ENCODE measurements at places on chromosomes 11 and 22. TPM values are rescaled to one million over a fixed set of nuclear protein-coding genes. Genes with fewer than 3 reads are reported as not detected.
A peak's percentile ranks its signal among the peaks of the same experiment; 100 is the strongest.

DNA sequence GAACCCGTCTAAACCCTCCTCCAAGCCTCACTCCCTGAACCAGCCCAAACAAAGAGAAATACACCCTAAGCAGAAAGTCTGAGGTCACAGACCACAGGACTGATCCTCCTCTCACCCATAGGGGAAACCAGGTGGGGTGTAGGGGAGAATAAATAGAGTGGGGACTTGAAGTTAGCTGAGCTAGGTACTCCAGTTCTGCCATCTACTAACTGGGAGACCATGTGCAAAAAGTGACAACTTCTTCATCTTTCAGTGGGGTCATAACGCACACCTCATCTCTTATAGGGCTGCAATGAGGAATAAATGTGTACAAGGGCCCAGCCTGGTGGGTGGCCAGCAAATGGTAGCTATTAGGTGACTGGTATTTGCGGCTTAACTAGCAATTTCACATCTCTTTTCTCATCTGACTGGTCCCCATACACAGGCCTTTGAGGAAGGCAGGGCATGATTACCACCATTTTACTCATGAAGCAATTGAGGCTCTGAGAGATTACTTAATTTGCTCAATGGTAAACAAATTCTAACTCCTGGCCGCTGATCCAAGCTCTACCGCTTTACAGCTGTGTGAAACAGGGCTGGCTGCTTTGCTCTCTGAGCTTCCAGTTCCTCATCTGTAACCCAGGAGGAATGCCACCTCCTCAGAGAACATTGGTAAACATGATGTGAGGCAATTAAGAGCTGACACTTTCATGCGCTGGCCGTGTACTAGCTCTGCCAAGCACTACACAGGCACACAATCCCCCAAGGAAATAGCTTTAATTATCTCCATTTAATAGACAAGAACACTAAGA is 16.6 kb downstream of the TBC1D10A start:
- peak; percentile 45 for DNase-seq

- no peak for DNase-seq
Measured at GRCh38 chr11:75273411-75274391, 33.1 kb downstream of the TPBGL start.

- no peak for DNase-seq
Measured at GRCh38 chr11:38226684-38227083, 1628.6 kb upstream of the RAG2 start.

DNA sequence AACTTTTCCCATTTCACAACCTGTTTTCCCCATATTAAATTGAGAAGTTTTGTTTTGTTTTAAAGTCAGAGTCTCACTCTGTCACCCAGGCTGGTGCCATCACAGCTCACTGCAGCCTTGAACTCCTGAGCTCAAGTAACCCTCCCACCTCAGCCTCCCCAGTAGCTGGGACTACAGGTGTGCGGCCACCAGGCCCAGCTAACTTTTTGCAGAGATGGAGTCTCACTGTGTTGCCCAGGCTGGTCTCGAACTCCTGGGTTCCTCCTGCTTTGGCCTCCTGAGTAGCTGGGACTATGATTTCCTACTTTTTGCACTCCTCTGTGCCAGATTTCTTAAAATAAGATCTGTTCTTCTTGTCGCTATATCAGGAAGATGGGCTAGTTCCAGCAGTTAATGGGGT is 44.9 kb downstream of the GNB1L start:
- no peak for DNase-seq

GRCh38 chr11:45079943-45080719 is 66.3 kb upstream of the PRDM11 start:
- DNase-seq, result peak; percentile 78

- no peak for DNase-seq
Measured at GRCh38 chr11:48095779-48096470, 115.6 kb downstream of the PTPRJ start.

GRCh38 chr11:36363361-36364268 is 67.5 kb downstream of the PRR5L start:
- no peak for DNase-seq

DNA sequence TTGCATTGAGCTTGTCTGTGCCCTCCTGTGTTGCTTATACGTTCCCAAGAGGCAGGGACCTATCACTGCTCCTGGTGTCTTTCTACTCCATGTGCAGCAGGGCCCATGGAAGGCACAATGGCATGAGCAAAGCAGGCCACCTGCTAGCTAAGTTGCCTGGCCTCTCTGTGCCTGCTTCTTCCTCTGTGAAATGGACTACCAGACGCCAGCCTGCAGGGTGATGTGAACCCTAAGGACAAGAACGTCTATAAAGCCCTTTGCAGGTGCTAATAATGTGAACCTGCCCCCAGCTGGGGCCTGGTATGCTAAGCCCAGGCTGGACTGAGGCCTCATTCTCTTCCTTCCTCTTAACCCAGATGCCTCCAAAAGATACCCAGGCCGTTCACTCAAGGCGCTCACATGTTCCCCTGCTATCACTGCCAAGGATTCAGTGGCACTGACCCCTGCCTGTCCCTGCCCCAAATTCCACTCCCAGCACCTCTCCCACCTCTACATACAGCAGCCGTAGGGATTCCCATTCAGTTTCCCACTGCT is 4.0 kb downstream of the GUCD1 start:
- no peak for DNase-seq

GRCh38 chr11:126547161-126547560 is 191.7 kb downstream of the ST3GAL4 start:
- DNase-seq, result no peak

DNA sequence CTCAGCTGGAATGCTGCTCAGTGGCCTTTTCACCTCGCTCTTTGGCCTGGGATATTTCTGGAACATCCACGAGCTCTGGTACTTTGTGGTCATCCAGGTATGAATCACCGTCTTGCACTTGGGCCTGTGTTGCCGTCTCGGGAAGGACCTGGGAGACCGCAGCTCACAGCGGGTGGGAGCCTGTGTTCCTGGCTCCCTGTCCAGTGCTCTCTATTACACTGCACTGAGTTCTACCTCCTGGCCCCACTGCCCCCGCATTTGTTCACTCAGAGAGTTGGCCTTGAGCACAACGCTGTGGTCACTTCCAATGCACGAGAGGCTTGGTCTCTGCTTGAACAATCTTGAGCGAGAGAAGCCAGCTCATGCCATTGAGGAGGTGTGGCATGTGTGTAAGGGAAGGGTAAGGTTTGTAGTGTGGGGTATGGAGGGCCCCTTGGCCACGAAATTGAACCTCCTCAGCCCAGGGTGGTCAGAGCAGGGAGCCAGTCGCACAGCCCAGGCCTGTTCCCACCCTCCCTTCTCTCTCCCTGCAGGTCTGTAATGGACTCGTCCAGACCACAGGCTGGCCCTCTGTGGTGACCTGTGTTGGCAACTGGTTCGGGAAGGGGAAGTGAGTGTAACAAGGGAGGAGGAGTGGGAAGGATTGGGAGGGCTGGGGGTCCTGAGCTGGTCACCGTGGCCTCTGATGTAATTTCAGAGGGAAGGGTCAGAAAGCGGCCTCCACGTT is 16.2 kb downstream of the SLC37A2 start:
- DNase-seq, result no peak

GRCh38 chr11:22508665-22509064 is 117.0 kb downstream of the FANCF start:
- DNase-seq, result no peak

- no peak for DNase-seq
Measured at GRCh38 chr11:858762-859339, 16.2 kb downstream of the TSPAN4 start.

DNA sequence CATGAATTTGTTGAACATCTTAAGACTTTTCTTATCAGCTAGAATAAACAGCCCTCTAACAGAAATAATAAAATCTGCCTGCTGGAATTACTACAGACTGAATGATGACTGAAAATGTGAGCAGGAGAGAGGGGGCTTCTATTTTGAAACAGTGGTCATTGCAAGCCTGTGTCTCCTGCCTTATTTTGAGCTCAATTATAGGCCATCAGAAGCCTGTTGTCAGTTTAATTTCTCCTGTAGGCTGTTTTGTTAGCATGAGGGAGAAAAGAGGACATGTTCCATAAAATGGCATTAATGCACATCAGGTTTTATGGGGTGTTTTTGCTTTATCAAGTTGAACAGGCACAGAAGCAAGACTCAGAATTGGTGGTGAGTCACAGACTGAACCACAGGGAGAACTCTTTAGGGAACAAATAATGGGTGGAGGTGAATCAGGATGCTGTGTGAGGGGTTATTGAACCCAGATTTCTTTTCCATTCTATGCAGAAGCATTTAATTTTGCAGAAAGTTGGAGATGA is 129.1 kb downstream of the PARVA start:
- no peak for DNase-seq

DNA sequence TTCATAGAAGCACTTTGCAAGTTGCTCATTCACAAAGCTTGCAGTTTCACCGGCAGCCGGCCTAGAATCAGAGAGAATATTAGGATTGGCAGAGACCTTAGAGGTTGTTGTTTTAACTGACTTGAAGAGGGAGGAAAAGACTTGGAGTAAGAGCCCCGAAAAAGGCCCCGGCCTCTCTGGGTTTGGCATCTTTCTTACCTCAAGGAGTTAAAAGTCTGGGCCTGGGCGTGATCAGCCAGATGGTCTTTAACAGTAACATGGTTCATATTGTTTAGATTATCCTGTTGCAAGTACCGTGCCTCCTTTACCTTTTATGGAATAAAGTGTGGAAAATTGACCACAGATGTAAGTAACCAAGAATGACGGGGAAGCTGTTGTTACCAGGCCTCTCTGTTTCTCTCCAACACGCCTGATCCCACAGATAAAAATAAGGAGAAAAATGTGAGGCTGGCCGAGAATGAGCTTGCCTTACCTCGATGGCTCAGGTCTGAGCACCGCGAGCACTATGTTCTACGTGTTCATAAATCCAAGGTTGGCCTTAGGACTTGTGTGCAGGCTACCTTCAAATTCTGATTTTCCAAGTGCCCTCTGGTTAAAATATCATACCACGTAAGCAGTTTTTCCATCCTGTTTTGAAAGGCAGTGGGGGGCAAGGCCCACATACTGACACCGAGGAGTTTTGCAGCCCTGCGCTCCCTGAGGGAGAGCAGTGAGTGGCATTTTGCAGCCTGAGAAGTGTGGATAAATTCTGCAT is 56.4 kb downstream of the PARVA start:
- DNase-seq, result no peak

DNA sequence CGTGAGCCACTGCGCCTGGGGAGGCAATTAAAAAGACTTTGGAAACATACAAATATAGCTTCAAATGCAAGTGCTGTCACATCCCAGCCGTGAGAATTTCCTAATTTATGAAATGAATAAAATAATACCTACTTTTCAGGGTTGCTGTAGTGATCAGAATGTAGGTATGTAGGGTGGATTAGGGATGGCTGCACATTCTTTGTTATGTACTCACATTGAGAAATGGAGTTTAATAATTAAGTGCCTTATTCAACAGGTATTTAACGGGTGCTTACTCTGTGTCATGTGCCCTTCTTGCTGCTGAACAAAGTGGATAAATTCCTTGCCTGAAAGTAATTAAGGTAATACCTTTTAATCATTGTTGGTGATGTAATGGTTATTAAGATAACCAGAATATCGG is 37.0 kb downstream of the MMP7 start:
- DNase-seq, result no peak

DNA sequence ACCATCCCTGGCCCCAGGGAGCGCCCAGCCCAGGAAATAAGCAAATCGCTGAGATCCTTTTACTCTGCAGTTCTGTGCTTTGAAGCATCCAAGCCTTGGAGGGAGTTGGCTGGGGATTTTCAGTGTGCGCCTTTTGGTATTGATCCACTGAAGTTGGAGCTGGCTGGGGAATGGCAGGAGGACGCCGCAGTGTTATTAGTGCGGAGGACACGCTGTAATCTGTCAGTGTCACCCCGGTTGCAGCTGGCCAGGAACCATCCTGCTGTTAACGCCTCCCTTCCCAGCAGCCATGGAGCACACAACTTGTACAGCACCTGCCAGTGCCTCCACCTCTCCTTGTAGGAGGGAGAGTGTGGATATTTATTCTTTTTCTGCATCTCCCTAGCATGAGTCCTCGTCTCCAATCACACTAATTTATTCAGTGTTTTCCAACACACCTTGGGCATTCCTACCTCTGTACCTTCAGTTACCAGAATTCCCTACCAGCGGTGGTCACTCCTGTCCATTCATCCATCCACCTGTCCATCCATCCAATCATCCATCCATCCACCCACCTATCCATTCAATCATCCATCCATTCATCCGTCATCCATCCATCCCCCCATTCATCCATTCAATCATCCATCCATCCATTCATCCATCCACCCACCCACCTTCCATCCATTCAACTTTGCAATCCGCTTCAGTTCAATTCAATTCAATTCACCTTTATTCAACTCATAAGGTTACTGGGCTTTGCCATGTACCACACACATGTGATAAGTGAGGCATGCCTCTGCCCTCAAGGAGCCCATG is 21.9 kb upstream of the EIF3D start:
- DNase-seq, result no peak

DNA sequence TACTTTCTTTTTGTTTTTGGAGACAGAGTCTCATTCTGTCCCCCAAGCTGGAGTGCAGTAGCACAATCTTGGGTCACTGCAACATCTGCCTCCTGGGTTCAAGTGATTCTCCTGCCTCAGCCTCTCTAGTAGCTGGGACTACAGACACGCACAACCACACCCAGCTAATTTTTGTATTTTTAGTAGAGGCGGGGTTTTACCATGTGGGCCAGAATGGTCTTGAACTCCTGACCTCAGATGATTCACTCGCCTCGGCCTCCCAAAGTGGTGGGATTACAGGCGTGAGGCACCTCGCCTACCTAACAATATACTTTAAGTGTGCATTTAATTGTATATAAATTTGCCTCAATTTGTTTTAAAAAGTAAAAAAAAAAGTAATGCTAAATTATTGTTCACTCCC is 38.4 kb downstream of the GRK3 start:
- DNase-seq, result no peak

DNA sequence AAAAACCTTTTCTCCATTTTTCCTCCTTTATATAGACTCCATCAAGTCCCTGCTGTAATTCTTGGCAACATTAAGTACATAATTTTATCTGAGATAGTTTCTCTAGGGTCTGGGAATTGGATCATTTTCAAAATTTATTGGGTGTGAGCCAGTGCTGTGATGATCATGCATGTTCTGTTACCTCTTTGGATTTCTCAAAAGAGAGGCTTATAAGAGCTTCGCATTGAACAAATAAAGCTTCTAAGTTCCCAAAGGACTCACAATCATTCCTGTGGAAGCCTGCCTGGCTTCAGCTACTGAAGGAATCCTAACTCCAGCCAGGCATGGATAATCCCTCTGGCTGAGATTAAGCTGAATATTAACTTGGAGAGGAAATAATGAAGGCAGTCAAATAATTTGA is 208.5 kb downstream of the RAB38 start:
- DNase-seq, result no peak

- no peak for DNase-seq
Measured at GRCh38 chr11:130668751-130669150, 220.3 kb downstream of the ADAMTS15 start.

GRCh38 chr11:96472085-96472484 is 82.3 kb downstream of the JRKL start:
- DNase-seq, result no peak

Gene CRYBB1
- not detected for polyA plus RNA-seq

Gene OR8G5
- not detected for polyA plus RNA-seq

Gene SFI1
- 80.2 TPM for polyA plus RNA-seq

Gene LAYN
- not detected for polyA plus RNA-seq

Gene UBXN1
- 289 TPM for polyA plus RNA-seq

Gene CCDC87
- polyA plus RNA-seq, result 0.09 TPM

Gene KRTAP5-8
- polyA plus RNA-seq, result 0.26 TPM

Gene SLC15A3
- 45.9 TPM for polyA plus RNA-seq

Gene APOA4
- not detected for polyA plus RNA-seq

Gene NRIP3
- polyA plus RNA-seq, result 1.1 TPM

Gene HTR3A
- polyA plus RNA-seq, result 5.6 TPM

Gene P2RX3
- polyA plus RNA-seq, result not detected

Gene SLC25A45
- 50.8 TPM for polyA plus RNA-seq

Gene MYOD1
- not detected for polyA plus RNA-seq
